ENCODE measurements at places on chromosomes 11 and 22.

- DNase-seq, result no peak
These were observed 54.3 kb downstream of the ST14 start for GRCh38 chr11:130213979-130214281.

- no peak for DNase-seq
These were observed 31.7 kb downstream of the LIF start for GRCh38 chr22:30214703-30215407.

- DNase-seq, result no peak
These were observed 14.3 kb downstream of the NRIP3 start for GRCh38 chr11:8989453-8989852.

DNA sequence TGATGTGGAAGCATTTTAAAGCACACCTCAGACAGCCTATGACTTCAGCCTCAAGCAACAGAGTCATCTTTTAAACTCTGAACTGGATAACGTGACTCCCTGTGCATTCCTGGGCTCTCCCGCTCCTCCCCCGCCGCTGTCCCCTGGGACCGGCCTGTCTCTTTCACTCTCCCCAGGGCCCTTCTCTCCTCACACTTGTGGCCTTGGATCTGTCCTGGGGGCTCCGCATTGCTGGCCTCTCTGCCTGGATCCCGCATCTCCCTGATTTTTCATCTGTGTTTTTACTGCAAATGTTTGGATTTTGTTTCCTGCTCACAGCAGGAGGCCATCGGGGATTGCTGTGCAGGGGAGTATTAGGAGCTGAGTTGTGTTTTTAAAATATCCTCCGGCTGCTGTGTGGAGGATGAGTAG is 15.4 kb downstream of the C11orf24 start:
- no peak for DNase-seq
